Activated CD4-positive, alpha-beta T cell treated with anti-CD3 and anti-CD28 coated beads for 24 hours (primary cell): ENCODE measurements at places on chromosomes 2 and 18.

GRCh38 chr18:11251229-11251890, 102.0 kb upstream of the PIEZO2 start:
- DNase-seq: no peak

- DNase-seq: no peak
These were observed 43.6 kb upstream of the MAP2 start for GRCh38 chr2:209380293-209380692.

GRCh38 chr18:36675542-36675941, 153.3 kb downstream of the TPGS2 start:
- DNase-seq: no peak

GRCh38 chr2:85516653-85517389, 22.1 kb upstream of the MAT2A start:
- DNase-seq: no peak

- no peak for DNase-seq
These were observed 45.0 kb upstream of the AGPS start for GRCh38 chr2:177347570-177347969.

DNA sequence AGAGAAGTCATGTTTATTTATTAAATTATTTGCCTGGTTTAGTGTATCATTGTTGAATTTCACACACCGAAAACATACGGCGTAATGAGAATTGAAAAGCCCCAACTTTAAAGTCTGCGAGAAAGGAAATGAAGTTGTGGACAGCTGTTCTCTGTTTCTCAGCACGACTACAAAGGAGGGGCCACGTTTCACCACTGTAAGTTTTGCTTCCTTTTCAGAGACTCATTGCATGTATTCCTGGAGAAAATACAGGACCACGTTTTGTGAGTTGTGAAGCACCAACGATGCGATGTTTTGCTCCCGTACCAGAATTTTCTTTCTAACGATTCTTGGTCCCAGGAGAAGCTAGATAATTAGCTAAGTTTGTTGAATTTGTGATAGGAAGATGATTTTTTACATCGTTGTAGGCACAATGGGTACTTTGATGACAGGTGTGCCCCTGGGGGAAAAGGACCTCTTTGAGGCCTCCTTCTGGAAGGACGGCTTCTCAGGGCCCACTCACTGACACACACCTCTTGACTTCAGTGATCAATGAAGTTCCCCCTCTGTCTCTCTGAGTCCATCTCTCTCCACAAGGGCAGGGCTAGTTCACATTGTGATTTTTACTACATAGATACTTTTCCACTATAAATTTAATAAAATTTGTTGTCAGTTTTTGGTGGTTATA, 23.7 kb upstream of the ACKR3 start:
- DNase-seq: no peak

DNA sequence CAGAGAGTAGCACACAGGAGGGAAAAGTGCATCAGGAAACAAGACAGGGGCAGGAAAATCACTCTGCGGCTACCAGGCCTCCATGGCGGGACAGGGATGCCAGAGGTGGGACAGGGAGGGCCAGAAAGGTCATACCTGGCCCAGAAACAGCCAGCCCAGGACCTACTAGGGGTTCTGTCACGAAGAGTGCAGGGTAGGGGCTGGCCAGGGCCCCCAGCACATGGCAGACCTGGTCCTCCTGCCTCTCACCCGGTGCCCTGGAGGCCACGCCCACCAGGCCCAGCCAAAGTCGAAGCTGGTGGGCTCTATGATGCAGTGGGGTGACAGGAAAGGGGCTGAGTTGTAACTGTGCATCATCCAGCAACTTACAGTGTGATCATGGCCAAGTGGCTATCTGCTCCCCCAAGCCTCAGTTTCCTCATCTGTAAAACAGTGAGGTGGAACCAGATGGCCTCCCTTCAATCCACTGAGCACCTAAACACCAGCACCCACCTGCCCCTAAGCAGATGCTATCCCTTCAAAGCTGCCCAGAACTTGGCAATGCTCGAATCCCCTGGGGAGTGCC, 10.6 kb downstream of the CYP26B1 start:
- DNase-seq: no peak

GRCh38 chr2:205865905-205866441, 183.7 kb downstream of the NRP2 start:
- no peak for DNase-seq

GRCh38 chr2:10382354-10383061, 65.6 kb downstream of the ODC1 start:
- no peak for DNase-seq

GRCh38 chr18:37698508-37699040, 133.0 kb upstream of the CELF4 start:
- DNase-seq: no peak

GRCh38 chr2:33298233-33298632, 178.2 kb upstream of the RASGRP3 start:
- DNase-seq: no peak

GRCh38 chr2:148876202-148876594, 1.2 kb downstream of the KIF5C start:
- no peak for DNase-seq

- no peak for DNase-seq
These were observed 208.9 kb downstream of the SPP2 start for GRCh38 chr2:234259440-234259839.

GRCh38 chr2:200301953-200302858, 4.3 kb upstream of the SPATS2L start:
- no peak for DNase-seq

DNA sequence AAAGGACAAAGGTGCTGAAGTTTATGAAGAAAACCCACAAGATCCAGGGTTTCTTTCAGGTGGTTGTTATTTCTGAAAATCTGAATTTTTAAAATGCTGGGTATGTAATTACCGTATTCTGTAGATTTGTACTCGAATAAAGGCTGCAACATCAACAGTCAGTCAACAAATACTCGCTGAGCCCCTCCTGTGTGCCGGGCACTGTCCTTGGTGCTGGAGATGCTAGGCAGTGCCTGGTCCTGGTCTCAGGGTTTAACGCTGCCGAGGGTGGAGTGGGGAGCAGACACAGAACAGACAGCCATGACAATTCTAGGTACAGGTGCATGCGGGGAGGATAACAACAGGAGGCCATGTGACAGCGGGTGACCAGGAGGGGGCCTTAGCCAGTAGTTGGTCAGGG, 27.2 kb upstream of the PDIA6 start:
- no peak for DNase-seq

DNA sequence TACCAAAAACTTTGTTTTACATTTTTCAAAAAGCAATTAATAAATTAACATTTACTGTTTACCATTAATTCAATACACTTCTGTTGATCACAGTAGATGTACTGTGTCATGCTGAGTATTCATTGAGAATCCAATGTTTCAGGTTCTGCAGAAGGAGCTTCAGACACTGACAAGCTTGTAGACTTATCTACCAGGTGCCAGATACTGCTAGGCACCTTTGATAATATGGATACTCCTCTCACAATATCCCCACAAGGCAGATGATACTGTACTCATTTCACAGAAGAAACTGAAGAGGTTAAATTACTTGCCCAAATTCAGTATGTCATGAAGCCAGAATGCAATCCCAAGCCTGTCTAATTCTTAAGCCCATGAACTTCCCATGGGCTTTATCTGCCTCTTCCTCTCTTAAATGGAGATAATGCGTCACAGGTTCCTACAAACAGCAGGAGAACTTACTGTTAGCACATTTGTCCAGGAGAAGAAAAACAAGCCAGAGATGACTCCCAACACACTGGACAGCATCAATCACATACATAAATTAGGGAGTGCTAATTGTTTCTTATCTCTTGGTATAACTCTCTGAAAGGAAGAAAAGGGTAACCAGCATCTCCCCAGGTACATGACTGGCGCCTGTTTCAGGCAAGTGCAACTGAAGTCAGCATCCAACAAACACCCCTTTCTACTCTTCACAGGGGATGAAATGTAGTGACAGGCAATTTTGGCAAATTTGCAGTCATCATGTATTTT, 27.4 kb downstream of the ITSN2 start:
- DNase-seq: no peak

GRCh38 chr2:3236300-3237045, 141.1 kb downstream of the EIPR1 start:
- no peak for DNase-seq

DNA sequence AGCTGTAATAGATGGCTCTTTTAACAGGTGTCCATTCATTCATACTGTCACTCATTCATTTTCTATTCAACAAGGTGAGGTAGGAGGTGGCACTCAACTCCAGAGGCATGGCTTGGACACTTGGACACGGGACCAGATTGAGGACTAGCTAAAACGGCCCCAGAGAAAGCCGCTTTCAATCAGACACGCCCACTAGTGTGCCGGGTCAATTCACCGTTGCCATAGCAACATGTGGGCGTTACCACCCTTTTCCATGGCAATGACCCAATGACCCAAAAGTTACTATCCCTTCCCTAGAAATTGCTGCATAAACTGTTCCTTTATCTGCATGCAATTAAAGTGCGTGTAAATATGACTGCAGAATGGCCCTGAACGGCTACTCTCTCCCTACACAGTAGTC, 49.2 kb upstream of the LGALSL start:
- DNase-seq: no peak

- no peak for DNase-seq
These were observed 417.5 kb downstream of the NUP35 start for GRCh38 chr2:183541766-183542165.

DNA sequence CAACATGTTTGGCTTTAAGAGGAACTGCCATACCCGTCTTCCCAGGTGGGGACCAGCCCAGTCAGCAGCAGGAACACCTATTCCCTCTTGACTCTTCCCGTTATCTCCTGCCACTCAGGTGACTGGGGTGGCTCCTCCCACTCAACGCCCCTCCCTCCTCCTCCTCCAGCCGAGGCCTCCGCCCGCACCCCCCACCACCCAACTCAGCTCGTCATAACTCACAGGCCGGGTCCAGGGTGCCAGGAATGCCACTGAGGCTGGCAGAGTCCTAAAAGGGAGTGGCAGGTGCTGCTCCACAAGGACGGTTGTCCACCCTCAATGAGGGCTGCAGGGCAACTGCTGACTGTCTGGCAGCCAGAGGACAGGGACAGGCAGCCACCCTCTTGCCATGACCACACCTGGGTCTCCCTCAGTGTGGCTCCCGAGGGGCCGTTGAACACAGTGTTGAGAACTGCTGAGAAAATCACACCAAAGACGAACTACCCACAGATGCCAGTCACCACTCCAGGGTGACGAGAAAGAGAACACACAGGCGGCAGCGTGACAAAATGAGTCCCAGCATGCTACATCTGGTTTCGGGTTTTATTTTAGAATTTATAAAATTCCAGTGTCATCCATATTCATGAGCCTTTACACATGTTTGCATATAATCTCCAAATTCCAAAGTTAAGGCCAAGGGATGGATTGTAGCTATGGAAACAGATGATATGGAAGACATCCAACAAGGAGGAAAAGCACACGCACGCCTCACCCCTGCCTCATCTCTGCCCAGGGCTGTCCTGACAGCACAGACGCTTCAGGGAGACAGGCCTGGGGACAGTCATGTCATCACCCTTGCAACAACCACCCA, 38.5 kb downstream of the ANO7 start:
- no peak for DNase-seq

DNA sequence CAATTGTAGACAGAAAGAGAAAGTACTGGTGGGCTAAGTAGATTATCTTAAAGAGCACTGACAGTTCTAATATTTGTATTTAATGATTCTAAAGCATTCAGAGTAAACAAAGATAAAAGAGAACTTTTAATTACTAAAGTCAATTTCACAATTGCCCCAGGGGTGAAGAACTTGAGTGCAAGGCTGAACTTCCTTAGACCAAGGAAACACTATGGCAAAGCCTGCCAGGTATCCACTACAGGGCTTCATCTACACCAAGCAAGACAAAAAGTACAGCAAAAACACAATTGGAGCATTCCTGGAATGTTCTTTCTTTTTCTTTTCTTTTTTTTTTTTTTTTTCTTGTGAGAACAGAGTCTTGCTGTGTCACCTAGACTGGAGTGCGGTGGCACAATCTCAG, 46.9 kb upstream of the NDUFV2 start:
- no peak for DNase-seq

GRCh38 chr18:57057890-57058289, 89.0 kb upstream of the BOD1L2 start:
- DNase-seq: no peak

- DNase-seq: no peak
These were observed 22.9 kb downstream of the SLC38A11 start for GRCh38 chr2:164932377-164932776.

GRCh38 chr2:10097352-10098148, 17.3 kb upstream of the CYS1 start:
- DNase-seq: no peak

- DNase-seq: no peak
These were observed 72.5 kb upstream of the LRRTM1 start for GRCh38 chr2:80377071-80377470.

DNA sequence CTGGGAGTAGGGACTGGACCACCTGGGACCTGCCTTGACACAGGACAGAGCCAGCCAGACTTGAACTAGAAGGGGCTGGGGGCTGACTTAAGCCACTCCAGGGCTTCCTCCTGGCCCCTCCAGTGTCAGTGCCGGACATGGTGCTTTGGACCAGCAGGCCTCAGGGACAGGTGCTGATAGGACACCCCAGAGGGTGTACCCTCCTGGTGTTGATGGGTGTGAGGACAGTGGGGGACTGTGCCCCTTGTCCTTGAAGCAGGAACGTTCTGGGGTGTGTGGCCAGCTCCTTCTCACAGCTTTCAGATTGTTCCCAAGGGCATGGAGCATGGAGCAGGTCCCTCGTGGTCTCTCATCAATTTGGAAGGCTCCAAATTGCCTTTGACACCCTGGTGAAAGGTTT, 6.8 kb downstream of the MAL start:
- no peak for DNase-seq
